ENCODE measurements at places on chromosomes 6 and 20. TPM values are rescaled to one million over a fixed set of nuclear protein-coding genes. Genes with fewer than 3 reads are reported as not detected.

The KIF25 gene
- not detected for polyA plus RNA-seq

The CST9 gene
- not detected for polyA plus RNA-seq

The ARG1 gene
- not detected for polyA plus RNA-seq

The TBC1D22B gene
- polyA plus RNA-seq, result 5.3 TPM

The MRPL14 gene
- polyA plus RNA-seq, result 97.0 TPM

The MMP24 gene
- polyA plus RNA-seq, result 18.1 TPM

The CLPSL2 gene
- polyA plus RNA-seq, result not detected

The WFDC10B gene
- polyA plus RNA-seq, result not detected

The MYT1 gene
- 0.23 TPM for polyA plus RNA-seq

The GRIK2 gene
- polyA plus RNA-seq, result 0.30 TPM

The ZBP1 gene
- not detected for polyA plus RNA-seq

The VIP gene
- polyA plus RNA-seq, result 2.5 TPM

The TP53TG5 gene
- polyA plus RNA-seq, result not detected

The KCNK17 gene
- polyA plus RNA-seq, result not detected

The FAM209B gene
- polyA plus RNA-seq, result not detected

The IYD gene
- polyA plus RNA-seq, result not detected

The MRS2 gene
- polyA plus RNA-seq, result 14.8 TPM

The PDE7B gene
- 2.2 TPM for polyA plus RNA-seq

The BPIFB2 gene
- not detected for polyA plus RNA-seq

GRCh38 chr6:128508588-128509296, 11.7 kb downstream of the PTPRK start:
- no peak for DNase-seq

DNA sequence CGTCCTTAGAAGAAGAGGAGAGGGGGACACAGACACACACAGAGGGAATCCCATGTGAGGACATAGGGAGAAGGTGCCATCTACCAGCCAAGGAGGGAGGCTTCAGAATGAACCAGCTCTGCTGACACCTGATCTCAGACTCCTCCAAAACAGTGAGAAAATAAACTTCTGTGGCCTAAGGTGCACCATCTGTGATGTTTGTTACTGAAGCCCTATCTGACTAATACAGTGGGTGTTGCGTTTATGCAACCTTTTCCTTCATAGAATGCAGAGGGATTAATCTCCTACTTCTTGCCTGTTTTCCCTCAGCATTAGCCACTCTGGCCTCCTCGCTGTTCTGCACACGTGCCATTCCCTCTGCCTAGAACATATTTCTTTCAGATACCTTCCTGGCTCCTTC, 81.5 kb upstream of the EDN1 start:
- no peak for DNase-seq

DNA sequence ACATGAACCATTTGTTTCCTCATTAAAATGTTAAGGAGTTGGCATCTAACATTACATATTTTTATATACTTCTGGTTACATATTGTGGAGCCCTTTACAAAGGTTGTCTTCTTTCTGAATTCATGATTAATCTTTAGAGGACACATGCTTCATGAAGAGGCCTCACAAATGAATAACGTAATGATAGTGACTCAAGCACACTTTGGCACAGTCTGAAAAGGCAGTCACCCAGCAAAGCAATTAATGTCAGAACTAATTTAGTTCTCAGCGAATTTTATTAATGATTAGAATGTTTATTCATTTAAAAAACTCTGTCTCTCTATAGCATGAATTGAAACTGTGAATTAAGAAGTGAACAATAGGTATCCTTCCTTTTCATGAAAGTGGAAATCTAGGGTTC, 854.2 kb downstream of the PHF3 start:
- DNase-seq, result no peak

DNA sequence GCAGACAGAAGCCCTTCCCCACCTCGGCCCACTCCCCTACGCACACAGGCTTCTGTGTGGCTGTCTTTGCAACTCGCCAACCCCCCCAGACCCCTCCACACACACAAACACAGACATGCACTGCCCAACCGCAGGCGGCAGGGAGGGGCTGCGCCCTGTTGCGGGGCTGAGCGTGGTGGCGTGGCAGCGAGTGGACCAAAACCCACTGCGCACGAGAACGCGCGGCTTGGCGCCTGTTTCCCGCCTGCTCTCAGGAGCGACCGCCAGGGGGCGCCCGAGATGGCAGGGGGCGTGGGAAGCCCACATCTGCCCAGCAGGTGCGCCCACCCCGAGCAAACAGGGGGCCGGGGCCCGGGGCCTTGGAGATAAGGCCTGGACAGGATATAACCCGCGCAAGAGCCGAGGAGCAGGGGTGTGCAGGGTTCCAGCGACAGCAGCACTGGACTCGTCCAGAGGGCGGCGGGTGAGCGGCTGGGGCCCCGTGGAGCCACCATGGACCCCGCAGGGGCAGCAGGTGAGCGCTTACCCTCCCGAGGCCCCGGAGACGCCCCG, at the start of gene RBPJL:
Gene RBPJL, plus strand, starts transcription at position 410 of the 552 bp plus-strand sequence. Its CDS starts 83 bp downstream, at position 493.
- DNase-seq, result peak; percentile 90

- DNase-seq, result no peak
Measured at GRCh38 chr6:56664029-56664428, 21.3 kb upstream of the DST start.

DNA sequence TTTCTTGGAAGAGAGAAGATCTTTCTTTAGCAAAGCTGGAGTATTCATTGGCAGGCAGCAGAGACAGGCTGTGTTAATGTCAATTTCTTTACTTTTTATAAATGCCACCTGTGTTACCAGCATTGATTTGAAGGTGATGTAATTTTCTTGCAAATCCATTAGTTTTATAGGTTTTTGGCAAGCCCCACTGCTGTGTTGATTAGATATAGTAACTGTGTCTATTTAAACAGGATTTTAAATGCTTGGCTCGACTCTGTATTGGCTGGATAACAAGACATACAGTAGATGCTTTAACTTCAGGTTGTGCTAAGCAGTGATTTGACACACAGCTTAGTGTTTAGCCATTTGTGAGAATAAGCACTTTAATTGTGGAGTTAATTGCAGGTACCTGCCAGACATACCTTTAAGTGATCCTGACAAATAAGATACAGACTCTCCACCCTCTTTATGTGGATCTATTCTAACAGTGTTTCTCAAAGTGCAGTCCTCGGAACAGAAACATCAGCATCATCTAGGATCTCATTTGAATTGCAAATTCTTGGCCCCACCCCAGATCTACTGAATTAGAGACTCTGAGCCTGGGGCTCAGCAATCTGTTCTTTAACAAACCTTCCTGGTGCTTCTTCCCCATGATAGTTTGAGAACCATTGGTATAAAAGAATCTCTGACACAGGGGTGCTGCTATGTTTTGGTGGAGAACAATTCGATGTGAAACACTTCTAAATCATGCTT, 397.5 kb downstream of the HDGFL1 start:
- DNase-seq, result no peak

- DNase-seq, result no peak
Measured at GRCh38 chr6:139940741-139941729, 566.6 kb upstream of the CITED2 start.

GRCh38 chr6:45838451-45838850, 177.2 kb downstream of the CLIC5 start:
- DNase-seq, result no peak

- peak; percentile 82 for DNase-seq
Measured at GRCh38 chr20:57708694-57709673, 831 bp downstream of the PMEPA1 start.

DNA sequence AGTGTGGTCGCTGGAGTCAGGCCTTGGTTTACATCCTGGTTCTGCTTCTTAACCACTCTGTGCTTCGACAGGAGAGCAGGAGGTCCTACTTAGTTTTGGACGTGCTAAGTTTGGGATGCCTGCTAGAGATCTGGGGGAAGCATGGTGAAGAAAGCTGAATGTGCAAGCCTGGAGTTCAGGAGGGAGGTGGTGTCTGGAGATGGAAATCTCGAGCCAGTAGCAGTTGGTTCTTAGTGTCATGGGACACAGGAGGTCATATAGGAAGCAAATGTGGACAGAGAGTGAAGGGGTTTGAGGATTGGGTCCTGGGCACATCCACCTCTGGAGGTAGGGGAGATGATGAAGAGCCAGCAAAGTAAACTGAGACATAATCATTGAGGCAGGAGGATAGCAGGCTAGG, 131.4 kb downstream of the SYCP2 start:
- peak; percentile 0 for DNase-seq

GRCh38 chr6:37714836-37715420, 17.2 kb upstream of the MDGA1 start:
- DNase-seq, result no peak

- DNase-seq, result no peak
Measured at GRCh38 chr20:51463560-51463959, 79.0 kb downstream of the NFATC2 start.

- DNase-seq, result no peak
Measured at GRCh38 chr20:10954908-10955580, 281.2 kb upstream of the JAG1 start.

- no peak for DNase-seq
Measured at GRCh38 chr6:154206141-154206540, 150.5 kb downstream of the IPCEF1 start.

- DNase-seq, result no peak
Measured at GRCh38 chr20:38932457-38933120, 6.4 kb downstream of the FAM83D start.

GRCh38 chr6:108652375-108652774, 91.7 kb downstream of the FOXO3 start:
- DNase-seq, result no peak

- no peak for DNase-seq
Measured at GRCh38 chr6:105880030-105880492, 206.1 kb upstream of the PRDM1 start.

DNA sequence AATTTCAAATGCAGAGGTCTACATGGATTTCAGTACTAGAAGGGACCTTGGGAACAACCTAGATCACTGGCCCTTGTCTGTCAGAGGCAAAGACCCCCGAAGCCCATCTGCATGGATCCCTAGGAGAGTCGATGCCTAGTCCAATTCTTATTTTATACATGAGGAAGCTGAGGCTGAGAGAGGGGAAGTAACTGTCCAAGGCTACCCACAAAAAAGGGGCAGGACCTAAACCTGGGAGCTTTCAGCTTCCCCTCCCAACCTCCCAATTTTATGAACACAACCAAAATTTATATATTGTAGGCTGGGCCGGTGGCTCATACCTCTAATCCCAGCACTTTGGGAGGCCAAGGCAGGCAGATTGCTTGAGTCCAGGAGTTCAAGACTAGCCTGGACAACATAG, 73.2 kb downstream of the TRERF1 start:
- DNase-seq, result no peak

DNA sequence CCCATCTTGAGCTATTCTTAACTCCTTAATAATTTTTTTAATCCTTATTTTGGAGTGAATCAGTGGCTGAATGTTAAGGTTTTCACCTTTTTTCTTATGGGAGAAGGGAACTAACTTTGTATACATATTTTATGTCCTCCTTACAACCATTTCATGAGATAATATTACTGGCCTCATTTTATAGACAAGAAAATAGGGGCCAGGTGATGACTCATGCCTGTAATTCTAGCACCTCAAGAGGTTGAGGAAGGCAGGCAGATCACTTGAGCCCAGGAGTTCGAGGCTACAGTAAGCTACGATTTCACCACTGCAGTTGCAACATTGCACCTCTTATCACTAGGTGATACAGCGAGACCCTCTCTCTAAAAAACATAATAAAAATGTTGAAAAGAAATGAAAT, 128.7 kb downstream of the TMEM242 start:
- DNase-seq, result no peak

- DNase-seq, result no peak
Measured at GRCh38 chr6:129843573-129843972, 17.5 kb downstream of the TMEM244 start.

DNA sequence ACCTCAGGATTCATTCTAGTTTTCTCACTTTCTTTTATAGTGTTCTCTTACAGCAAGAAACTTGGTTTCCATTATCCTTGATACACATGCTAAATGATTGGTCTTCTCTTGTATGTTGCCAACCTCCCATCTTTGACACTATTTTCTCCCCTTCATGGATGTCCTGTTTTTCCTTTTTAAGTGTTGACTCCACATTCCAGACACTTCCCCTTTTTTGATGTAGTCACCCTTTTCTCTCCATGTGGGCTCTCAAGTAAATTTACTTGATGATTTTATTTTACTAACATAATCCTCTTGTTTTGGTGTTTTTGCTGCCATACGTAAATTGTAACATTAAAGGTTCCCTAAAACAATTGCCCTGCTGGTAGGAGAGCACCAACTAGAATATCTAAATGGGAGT, 148.1 kb downstream of the ZFAND3 start:
- DNase-seq, result no peak

GRCh38 chr6:145814035-145814500, 527 bp downstream of the FBXO30 start:
- DNase-seq, result peak; percentile 34

DNA sequence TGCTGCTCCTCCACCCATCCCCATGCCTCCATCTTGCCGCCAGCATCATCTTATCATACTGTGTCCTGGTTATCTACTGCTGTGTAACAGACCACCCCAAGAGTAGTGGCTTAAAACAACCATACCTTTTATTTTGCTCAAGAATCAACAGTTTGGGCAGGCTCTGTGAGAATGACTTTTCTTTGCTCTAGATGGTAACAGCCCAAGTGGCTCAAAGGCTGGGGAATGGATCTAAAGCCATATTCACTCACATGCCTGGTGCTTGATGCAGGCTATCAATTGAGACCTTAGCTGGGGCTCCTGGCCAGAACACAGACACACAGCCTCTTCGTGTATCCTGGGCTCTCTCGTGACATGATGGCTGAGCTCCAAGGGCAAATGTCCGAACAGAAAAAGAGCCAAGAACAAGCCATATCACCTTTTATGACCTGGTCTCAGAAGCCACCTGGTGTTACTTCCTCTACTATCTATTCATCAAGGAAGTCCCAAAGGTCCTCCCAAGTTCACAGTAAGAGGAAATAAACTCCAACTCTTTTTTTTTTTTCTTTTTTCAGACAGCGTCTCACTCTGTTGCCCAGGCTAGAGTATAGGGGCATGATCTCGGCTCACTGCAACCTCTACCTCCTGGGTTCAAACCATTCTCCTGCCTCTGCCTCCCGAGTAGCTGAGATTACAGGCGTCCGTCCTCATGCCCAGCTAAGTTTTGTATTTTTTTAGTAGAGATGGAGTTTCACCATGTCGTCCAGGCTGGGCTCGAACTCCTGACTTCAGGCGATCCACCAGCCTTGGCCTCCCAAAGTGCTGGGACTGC, 159.3 kb upstream of the JARID2 start:
- DNase-seq, result no peak

GRCh38 chr20:19407196-19407595, 194.8 kb downstream of the SLC24A3 start:
- no peak for DNase-seq

DNA sequence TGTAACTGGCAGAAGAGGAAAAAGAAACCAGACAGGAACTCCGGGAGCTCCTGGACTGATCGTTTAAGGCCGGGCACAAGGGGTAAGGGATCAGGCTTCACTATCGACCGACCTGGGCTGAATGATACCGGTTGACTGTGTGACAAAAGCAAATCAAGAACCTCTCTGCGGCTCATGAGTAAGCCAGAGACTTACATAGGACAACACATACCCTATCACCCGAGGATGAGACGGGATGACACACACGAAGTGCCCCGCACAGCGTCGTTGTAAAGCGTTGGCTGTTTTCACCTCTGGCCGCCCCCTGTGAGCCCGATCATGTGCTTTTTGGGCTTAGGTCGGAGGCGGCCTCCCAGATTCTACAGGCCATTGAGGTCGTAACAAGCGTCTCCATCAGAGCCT, 695 bp upstream of the TGIF2 start:
- peak; percentile 26 for DNase-seq

- DNase-seq, result no peak
Measured at GRCh38 chr6:16670183-16670582, 91.1 kb downstream of the ATXN1 start.

GRCh38 chr6:7701212-7701834, 24.6 kb upstream of the BMP6 start:
- no peak for DNase-seq
